ENCODE measurements at places on chromosomes 6 and 20.

DNA sequence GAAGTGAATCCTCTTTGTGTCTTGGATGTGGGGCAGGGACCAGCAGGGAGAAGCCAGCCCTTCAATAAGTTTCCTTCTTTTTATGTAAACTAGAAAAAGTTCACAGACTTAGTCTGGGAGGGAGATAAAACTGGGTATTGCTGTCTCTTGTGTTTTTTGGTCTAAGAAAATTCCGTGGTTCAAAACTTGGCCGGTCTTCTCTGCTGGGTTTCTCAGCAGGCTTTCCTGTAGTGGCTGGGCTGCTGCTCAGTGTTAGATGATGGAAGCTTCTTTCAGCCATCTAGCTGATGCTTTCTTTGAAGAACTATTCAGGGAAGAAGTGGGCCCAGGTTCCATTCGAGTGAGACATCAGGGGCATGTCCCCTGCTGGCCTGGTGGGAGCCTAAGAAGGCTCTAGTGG lies 70.7 kb upstream of the SCP2D1 start:
- no peak for DNase-seq

DNA sequence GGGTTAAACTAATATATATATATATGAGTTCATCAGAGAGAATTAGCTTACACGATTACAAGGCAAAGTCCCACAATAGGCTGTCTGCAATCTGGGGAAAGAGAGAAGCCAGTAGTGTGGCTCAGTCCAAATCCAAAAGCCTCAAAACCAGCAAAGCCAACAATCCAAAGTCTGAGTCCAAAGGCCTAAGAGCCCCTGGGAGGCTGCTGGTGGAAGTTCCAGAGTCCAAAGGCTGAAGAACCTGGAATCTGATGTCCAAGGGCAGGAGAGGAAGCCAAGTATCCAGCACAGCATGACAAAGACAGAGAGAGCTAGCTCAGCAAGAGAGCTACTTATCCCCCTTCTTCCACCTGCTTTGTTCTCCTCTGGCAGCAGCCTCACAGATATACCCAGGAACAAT lies 274.7 kb upstream of the ID4 start:
- no peak for DNase-seq

- no peak for DNase-seq
These were observed 112.9 kb downstream of the RCAN2 start for GRCh38 chr6:46378161-46378881.

DNA sequence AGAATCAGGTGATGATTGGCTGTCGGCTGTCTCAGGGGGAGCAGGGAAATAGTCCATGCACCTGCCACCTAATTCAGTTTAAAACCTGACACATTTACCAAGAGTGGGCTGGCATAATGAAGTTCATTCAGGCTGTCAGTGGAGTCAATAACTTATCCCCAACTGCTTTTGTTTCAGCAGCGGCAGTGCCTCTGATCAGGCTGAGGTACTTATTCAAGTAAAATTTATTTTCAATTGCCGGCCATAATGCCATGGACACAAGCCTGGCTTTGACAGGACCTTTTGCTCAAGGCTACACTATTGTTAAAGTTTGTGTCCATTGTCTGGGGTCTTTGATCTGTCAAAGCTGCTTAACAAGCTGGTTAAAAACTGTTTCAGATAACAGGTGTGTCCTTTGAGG lies 20.6 kb downstream of the OLIG3 start:
- no peak for DNase-seq

GRCh38 chr6:77299931-77300330 lies 163.4 kb downstream of the HTR1B start:
- DNase-seq: no peak

GRCh38 chr6:56640374-56640773 lies 2.3 kb downstream of the DST start:
- no peak for DNase-seq

DNA sequence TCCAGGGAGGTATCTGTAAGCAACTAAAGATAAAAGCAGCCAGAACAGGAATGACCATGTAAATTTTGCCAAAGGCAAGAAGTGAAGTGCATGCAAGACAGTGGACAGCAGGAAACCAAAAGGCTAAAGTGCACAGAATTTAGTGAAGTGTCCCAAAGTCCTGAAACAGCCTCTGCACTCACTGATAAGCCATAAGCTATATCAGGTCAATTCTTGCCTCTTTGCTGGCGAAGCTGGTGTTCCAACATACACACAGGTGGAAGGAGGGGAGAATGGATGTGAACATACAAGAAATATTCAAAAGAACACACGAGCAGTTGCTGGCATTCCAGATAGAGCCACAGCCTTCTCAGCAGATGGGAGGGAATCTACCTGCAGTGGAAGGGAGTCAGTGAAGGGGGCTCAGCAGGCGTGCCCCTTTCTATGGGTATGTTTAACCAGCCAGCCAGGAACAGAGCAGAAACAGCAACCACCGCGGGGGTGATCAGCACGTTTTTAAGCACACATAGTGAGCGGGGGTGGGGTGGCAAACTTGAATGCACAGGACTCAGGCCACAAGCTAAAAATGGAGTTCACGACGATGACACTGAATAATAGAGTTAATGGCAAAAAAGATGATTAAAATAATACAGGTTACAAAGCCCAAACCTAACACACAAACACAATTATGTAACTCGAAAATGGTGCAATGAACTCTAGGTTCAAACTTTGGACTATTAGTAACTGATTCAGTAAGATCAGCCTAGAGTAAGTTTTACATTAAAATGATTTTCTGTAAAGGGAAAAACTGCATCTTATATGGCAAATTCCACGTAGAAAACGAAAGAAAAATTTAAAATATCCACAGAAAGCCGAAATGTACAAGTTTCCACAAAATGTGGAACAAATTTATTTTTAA lies 1.2 kb downstream of the ECI2 start:
- no peak for DNase-seq

Measured in Panc1 (cell line).